AG09309 (cell line): ENCODE measurements at places on chromosomes 16 and 17.
A peak's percentile ranks its signal among the peaks of the same experiment; 100 is the strongest.

DNA sequence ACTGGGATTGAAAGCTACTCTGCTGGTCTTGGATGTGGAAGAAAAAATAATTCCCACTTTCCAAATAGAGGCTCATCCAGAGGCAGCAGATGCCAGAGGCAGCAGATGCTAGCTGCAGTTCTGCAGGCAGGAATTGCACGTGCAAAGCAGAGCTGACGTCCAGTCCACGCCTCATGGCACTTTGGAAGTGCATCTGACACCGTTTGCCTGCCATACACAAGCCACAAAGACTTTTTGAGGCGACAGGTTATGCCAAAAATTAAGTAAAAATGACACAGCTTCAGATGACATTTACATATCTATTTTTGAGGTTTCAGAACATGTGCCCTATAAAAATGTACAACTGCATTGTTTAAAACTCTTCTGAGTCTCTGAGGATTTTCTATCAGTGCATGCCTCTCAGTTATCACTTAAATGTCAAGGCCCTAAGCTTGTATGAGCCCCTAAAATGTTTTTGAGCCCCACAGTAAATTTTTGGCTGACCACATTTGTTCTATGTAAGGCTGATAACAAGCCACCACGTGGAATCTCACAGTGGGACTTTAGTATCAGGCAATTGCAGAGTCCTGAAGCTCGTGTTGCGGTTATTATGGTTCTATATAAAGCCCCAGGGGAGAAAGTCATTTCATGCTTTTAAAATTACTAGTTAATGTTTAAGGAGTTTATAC is 239.2 kb downstream of the PRKCA start:
- peak; percentile 82 for DNase-seq

DNA sequence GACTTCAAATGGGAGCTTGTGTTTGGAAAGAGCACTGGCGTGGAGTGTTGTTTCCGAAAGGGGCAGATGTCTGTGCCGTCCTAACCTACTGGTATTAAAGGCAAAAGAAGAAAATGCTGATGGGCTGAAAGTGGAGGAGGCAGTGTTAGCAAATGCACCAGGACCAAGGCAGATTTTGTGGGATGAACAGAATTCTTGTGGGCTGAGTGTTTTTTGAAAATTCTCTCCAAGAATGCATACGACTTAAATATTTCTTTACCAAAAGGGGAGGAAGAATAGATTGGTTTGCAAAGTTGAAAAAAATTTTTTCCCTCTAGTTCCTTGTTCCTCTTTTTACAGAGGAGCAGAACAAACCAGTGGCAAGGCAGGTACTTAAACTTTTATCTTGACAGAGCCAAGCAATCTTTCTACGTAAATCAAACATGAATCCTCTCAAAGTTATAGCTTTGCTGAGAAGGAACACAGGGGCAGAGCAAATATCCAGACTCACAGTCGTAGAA is 16.8 kb downstream of the MARCHF10 start:
- peak; percentile 76 for DNase-seq

DNA sequence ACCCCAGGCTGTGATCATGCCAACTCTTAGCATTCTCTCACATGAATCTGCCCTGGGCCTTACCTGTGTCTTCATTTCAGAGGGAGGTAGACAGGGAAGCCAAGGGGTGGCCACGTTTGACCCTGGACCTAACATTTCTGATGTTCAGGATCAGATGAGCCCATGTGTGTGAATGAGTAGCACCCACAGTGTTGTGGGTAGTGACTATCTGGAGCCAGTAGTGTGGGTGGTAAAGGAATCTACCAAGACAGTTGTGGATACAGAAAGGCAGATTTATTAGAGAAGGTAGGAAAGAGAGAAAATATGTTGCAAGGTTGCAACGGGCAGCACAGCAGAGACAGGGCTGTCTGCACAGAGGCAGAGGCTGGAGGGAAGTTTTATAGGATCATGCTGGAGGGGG is 60.5 kb downstream of the TK2 start:
- no peak for DNase-seq

DNA sequence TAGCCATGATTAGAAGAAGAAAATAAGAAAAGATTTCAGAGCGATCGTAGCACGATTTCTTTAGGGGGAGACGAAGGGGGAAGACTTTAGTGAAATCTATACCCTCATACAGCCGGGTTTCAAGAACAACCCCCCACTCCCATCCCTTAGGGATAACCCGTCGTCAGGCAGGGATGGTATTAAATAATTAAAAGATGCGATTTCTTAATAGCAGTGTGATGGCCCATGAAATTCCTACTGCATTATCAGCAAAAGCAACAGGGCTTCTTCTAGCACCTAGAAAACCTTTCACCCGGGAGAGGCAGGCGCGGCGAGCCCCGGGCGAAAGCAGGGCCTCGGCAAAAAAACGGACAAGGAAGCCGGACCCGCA is 1.4 kb downstream of the CDH11 start:
- DNase-seq: no peak
